BJ (cell line): ENCODE measurements at places on chromosomes 1 and 21.

DNA sequence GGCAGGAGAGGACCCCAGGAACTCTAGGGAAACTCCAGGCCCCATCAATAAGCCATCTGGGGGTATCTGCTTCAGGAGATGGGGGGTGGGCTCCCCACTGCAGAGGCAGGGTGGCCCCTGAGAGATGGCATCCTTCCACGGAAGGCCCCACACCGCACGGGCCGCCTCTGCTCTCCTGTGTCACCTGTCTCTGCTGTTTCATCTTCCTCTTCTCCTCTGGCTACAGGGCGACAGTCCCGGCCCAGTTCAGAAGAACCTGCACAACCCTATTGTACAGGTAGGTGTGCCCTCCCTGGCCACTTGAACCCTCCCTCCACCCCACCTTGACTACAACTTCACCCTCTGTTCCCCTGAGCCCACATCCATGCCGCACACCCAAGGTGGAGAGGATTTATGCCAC is 90.2 kb upstream of the TMEM51 start:
- no peak for DNase-seq

DNA sequence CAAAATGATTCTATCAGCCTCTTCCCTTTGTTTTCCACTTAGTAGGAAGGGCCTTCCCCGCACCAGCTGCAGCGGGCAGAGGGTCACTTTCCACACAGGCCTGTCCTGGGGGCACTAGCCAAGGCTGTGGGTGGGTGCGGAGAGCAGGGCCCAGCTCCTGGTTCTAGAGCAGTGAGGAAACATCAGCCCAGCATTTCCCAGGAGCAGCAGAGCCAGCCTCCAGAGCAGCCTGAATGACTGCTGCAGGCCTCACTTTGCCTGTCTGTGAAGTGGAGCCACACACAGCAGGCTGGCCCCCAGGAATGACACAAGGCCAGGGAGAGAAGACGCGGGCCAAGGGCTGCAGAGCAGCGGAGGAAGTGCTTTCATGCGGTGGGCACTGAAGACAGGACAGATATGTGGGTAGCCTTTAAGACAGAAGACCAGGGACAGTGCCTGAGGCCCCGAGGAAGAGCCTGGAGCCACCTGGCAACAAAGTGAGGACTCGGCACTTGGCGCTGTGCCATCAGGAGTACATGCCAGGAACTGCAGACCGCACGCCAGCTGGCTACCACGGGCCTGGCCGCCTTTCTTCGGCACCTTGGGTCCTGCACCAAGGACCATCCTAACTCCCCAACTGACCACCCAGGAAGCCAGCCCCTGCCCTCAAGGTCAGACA is 42.0 kb downstream of the ACOT7 start:
- DNase-seq = no peak

GRCh38 chr1:169105434-169106094 is 926 bp upstream of the ATP1B1 start:
- no peak for DNase-seq

DNA sequence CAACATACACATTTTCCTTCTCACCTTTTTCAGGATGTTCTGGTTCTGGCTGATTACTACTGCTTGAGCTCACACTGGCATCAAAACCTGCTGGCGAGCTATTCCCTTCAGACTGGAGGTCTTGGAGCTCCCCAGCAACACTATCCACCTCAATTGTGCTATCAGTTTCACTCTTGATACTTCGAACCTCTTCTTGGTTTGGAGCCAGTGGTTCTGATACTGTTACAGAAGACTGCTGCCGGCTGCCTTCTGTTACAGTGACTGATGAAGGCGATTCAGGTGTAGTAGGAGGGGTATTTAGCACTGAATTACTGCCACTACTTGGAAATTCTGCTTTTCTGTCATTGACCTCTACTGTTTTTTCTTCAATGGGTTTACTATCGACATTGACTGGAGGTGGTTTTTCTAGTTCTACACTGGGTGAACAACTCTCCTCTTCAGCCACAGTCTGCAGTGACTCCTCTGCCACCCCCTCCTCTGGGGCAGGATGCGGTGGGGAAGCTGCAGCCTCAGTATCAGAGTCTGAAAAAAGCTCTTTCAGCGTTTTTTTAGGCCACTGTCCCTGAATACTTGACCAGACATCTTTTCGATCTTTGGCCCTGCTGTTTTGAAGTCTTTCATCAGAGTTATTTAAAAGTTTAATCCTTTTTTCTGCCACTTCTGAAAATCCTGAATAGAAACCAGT is 20.7 kb upstream of the RBM34 start:
- DNase-seq = no peak

GRCh38 chr1:246497331-246497915 is 9.7 kb downstream of the SMYD3 start:
- DNase-seq = no peak

- no peak for DNase-seq
These were observed 17.3 kb downstream of the ABCA4 start for GRCh38 chr1:94103608-94104007.

DNA sequence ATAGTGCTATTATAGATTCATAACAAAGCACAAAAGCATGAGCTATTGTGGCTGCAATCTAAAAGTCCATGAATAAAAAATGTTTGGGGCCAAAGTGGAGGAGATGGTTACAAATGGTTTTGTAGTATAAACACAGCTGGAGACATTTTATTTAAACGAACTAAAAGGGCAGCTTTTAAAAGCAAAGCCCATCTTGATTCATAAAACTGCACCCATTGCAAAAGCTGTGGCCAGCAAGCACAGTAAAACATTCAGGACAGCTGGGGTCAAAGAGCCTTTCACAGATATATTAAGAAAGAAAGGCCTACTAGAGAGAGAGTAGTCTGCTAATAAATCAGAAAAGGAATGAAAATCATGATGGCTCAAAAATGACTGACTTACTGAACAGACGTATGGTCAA is 520.8 kb downstream of the NUF2 start:
- peak; percentile 71 for DNase-seq

DNA sequence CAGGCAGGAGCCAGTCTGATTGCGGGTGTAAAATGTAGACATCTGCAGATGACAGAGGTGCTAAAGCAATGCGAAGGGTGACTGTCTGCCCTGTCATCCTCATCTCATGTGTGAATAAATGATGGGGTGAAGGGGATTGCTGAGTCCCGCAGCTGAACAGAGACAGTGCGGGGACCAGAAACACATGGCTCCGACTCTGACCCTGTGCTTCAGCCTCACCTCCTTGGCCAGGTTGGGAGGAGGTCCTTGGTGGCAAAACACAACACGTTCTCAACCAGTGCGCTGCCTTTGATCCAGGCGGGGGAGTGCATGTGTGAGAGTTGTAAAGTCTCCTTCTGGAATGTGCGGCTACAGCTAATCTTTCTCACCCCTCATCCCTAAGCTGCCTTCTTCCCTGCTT is 32.0 kb upstream of the TTC22 start:
- DNase-seq = no peak

DNA sequence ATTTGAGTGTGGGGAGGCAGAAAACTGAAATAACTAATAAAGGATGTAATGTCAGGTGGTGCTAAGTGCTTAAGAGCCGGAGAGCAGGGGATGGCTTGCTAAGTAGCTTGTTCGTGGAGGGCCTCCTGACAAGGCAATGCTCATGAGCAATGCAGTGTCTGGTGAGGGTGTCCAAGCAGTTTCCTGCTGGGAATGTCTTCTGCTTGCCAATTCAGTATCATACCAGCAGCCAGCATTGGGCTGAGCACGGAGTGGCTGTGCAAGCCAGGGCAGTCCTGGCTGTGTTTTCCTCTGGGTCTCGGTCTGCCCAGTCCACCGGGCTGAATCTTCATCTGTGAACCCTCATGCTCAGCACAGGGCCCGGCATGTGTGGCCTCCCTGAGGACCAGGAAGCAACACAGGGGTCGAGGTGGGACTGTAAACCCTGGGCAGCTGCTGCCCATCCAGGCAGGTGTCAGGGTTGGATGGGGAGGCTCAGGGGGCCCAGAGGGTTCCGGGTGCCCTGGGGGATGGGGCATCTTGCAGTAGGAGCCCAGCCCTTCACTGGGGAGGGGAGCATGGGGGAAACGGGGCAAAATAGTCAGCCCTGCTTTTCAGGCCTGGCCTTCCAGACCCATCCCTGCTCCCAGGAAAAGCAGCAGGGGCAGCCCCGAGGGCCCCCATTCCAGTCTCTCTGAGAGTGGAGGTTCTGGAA is 27.5 kb downstream of the EDN2 start:
- DNase-seq = no peak

DNA sequence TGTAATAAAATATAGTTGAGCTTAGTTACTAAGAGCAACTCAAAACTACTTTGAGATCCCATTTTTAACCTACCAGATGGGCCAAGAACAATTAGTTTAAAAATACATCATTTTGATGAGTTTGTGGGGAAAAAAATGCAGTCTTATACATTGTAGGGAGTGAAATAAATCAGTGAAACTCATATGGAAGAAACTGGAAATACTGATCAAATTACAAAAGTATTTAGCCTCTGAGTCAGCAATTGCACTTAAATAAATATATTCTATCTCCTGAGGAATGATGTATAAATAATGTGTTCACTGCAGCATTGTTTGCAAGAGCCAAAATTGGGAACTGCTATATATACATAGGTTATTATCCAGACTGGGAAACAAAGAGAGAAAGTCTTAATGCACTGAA is 4.6 kb upstream of the SMCP start:
- DNase-seq = no peak

DNA sequence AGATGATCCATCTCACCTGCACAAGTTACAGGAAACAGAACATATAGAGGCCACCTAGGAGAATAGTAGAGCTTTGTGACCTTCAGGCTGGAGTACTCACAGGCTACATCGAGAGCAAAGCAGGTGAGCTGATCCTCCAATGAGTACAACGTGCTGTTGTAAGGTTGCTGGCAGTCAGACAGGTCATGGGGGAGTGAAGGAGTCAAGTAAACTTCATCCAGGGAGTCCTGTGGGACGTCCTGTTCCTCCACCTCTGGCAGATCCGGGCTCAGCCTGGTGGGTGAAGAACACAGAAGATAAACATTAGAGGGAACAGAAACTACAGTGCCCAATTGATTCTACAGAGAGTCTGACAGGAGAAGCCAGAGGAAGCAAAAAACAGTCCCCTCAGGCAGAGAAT is 62.5 kb downstream of the PRKAB2 start:
- DNase-seq = no peak

DNA sequence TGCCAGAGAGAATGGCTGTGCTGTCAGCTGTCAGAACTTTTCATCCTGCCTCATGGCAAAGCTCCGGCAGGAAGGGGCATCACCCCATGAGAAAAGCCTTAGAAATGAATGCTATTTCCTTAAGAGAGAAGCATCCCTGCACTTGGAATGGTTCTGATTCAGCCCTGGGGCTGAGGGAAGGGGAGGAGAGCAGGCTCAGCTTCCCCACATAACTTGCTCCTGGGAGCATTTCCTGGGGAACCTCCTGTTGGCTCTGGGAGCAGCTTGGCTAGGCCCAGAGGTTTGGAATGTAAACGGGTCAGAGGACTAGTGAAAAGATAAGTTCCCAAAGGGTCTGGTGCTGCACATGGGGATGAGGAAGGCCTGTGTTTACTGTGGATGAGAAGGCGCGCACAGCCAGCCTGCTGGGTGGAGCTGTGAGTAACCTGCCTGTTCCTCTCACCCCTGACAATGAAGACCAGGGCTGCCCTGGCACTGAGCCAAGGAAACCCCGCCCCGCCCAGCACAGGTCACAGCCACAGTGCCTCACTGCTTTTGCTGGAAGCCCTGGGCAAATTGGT is 5.0 kb downstream of the PRELP start:
- DNase-seq = peak; percentile 96

- DNase-seq = no peak
These were observed 98.7 kb upstream of the RGS1 start for GRCh38 chr1:192476802-192477298.

DNA sequence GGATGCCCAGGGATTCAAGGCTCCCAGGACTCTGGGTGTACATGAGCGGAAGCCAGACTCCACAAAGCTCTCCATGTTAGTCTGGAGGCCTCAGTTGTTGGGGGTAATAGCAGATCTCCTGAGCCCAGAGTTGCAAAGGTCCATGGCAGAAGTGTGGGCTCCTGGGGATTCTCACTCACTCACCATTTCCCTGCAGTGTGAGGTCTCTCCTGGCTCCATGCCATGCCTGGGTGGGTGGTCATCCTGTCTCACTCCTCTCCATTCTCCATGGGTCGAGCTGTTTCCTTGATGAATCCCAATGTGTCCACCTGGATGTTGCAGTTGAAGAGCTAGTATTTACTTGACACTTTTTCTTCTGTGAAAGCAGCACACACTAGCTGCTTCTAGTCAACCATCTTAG is 156.8 kb upstream of the LRRC7 start:
- DNase-seq = no peak

- DNase-seq = no peak
These were observed 24.4 kb downstream of the RCAN3 start for GRCh38 chr1:24526940-24527542.
